ENCODE measurements at places on chromosomes 5 and 9.

DNA sequence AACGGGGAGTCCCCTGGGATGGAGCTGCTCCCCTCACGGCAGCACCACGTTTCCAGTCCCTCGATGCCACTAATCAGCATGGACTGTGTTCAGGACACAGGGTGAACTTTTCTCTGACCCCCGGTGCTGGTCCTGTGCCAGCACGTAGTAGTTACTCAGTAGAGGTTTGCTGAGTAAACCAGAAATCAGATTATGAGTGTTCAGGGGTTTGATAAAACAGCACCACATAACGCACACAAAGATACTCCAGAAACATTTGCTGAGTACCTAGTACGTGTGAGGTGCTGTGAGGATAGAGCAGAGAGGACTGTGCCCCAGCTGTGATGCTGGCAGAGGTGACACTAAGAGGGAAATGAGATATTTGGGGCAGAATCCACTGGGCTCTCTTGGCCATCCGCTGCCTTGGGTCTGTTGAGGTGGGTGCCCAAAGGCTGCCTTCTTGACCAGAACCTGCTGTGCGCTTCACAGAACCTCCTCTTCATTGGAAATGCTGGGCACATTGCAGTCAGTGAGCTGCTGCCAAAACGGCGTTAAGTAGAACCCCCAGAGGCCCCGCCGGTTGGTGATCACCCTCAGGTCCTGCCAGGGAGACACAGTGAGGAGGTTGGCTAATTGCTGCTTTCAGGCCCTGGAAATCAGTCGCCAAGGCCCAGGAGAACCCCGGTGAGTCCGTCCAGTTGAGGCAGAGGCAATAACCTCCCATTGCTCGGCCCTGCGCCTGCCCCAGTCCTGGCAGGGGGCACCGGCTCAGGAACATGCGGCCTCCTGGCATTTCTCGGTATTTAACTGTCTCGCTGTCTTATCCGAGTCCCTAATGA is 49.4 kb downstream of the NEURL1B start:
- no peak for DNase-seq

- no peak for DNase-seq
Observed at GRCh38 chr5:32831624-32832023, 120.5 kb downstream of the NPR3 start.

- DNase-seq, result no peak
Observed at GRCh38 chr5:132506094-132506692, 15.6 kb upstream of the IRF1 start.

- DNase-seq, result no peak
Observed at GRCh38 chr9:35364817-35365585, 124.9 kb upstream of the RUSC2 start.

- DNase-seq, result no peak
Observed at GRCh38 chr9:96720435-96720834, 57.5 kb downstream of the ZNF510 start.

DNA sequence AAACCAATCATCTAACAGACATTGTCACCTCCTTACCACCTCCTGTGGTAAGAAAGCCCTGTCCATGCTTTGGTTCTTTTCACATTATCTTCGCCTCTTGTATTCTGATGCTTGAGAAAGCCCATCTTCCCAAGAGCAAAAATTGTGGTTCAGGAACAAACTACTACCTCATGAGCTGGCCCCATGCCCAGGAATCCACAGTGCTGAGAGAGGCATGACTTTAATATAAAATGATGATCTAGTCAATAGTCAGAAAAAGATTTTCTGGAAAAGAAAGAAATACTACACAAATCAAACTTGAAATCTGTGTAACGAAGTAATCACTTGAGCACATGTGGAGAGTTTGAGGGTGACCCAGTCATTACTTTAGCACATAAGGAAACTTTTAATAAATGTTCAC is 94.7 kb downstream of the FGF10 start:
- DNase-seq, result no peak

DNA sequence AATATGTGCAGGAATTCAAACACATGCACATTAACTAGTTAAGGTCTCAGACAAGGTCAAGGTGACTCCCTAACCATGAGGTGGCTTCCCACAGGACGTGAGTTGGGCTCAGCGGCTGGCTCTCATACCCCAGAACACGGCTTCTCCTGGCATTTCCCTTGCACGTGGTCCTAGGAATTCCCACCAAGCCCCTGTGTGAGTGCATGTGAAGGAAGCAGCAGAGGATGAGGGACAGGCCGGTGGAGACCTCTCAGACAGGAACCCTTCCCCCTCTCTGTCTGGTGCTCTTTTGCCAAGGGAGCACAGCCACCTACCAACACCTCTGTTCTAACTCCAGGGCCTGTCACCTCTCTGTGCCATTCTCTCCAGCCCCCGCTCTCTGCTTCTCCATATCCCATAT is 271.0 kb downstream of the FSTL4 start:
- DNase-seq, result no peak

GRCh38 chr9:108672475-108673190 is 183.2 kb downstream of the ACTL7B start:
- peak; percentile 19 for DNase-seq

GRCh38 chr5:173308226-173308625 is 20.0 kb downstream of the STC2 start:
- no peak for DNase-seq

- DNase-seq, result peak; percentile 79
Observed at GRCh38 chr9:35538361-35539234, 48.7 kb downstream of the RUSC2 start.

- no peak for DNase-seq
Observed at GRCh38 chr5:9094582-9094981, 451.3 kb downstream of the SEMA5A start.

GRCh38 chr5:150398722-150399523 is 13.8 kb downstream of the CD74 start:
- no peak for DNase-seq

DNA sequence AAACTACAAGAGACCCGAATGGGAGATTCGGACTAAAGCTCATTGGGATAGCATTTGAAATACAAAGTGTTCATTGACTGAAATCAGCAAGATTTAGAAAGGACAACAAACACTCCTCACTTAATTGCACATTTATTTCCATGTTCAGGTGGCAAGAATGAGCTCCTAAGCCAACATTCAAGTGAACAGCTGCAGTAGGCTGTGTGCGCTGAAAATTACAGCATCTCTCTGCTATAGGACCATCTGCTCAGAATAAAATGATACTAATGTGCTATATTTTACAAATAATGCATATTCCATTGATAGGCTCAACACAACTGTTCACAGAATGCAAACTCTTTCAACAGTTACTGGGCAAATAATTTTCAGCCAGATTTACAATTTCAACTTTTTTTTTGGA is 61.8 kb downstream of the ELAVL2 start:
- no peak for DNase-seq

GRCh38 chr5:131277875-131278740 is 14.3 kb downstream of the CDC42SE2 start:
- no peak for DNase-seq

- DNase-seq, result no peak
Observed at GRCh38 chr5:56565644-56566043, 249.7 kb upstream of the MAP3K1 start.

DNA sequence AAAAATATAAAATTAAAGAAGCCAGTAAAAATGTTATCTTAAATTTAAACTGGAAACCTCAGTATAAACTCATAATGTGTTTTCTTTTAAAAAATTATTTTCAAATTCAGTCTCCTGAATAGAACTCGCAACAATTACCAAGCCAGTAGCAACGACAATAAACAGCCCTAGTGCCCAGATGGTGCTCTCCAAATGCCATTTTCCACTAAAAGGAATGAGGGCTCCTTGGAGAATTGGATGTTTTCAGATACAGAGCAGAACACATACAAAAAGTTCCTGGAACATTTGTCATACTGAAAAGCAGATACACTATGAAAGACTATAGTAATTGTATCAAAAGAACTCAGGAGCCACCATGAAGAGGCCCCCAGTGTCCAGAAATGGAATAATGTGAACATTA is 97.4 kb downstream of the TMC1 start:
- no peak for DNase-seq

DNA sequence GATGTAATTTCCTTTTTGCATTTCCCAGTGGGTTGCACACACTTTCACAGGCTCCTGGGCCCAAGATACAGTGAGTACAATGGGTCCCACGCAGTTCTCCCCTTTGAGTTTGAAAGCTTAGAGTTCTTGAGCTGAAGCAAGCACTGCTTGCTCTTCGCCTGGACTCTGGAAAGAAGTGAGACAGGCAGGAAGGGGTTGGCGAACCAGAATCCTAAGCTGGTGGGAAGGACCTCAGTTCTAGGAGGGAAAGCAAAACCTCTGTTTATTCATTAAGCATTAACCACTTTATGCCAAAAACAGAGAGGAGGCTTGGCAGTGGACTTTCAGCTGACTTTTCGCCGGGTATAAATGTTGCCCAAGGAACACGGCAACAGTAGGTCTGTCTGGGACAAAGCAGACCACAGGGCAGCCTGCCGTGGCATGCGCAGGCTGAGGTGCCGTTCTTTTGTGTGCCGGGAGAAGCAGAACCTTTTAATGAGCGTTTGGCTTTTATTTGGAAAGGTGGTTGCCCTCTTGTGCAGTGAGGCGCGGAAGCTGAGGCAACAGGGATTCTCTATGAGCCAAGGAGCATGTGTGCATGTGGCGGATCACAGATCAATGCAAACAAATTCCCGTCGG is 239.9 kb upstream of the PANK3 start:
- no peak for DNase-seq

GRCh38 chr5:168291342-168291963 is at the start of gene WWC1:
Gene WWC1, plus strand, starts transcription at chr5:168291645. Its CDS starts 508 bp downstream, at chr5:168292153.
- peak; percentile 93 for DNase-seq

- DNase-seq, result no peak
Observed at GRCh38 chr5:142527664-142528295, 158.1 kb downstream of the FGF1 start.

- no peak for DNase-seq
Observed at GRCh38 chr5:172616730-172617129, 24.3 kb upstream of the NEURL1B start.

GRCh38 chr9:18390393-18390792 is 83.6 kb upstream of the ADAMTSL1 start:
- no peak for DNase-seq

- no peak for DNase-seq
Observed at GRCh38 chr9:4508907-4509589, 18.8 kb downstream of the SLC1A1 start.

DNA sequence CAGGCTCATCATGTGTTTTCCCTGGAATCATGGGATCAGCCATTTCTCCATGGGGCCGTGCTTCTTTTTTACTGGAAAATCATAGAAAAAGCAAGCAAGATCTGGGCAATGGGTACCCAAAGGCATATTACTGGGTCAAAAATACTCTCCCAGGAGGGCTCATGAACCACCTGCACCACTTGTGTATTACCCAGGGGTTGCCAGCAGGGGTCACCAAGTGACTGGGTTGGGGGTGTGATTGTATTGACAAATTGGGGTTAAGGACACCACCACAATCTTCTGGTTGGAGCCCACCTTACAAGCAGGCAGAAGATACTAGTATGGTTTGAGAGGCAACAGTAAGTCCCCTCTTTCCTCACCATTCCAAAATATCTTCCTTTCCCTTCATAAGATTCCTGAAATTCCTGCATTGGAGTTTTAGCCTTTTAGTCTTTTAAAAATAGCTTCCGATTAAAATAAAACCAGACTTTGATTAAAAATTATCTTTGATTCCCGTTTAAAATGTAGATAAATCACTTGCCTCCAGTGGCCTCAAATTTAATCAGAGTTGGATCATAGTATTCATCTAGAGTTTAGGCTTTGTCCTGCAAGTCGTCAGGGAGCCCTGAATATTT is 603.3 kb downstream of the KIF4B start:
- peak; percentile 86 for DNase-seq

- DNase-seq, result no peak
Observed at GRCh38 chr5:128549496-128549895, 11.5 kb upstream of the FBN2 start.

- no peak for DNase-seq
Observed at GRCh38 chr9:72930828-72931227, 22.0 kb downstream of the ALDH1A1 start.

- DNase-seq, result no peak
Observed at GRCh38 chr5:146249801-146250200, 46.4 kb downstream of the RBM27 start.

DNA sequence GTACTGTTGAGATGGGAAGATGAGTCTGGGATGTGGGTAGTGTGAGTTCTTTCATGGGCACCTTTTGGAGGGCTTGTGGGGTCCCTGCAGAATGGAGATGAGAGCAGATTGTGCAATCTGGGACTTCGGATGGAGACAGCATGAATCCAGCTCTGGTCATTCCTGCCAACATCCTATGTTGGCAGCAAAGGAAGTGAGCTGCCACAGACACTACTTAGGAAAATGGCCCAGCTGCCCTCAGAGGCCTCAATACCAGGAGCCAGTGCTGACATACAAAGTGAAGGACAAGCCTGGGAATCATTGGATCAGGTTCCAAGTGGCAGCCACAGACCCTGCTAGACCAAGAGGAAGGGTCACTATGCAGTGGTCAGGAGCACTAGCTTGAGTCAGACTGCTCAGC is 402.8 kb downstream of the CDK5RAP2 start:
- no peak for DNase-seq

GRCh38 chr9:38387751-38388150 is 4.8 kb upstream of the ALDH1B1 start:
- no peak for DNase-seq

- DNase-seq, result no peak
Observed at GRCh38 chr5:118185018-118185417, 803.3 kb downstream of the DTWD2 start.

GRCh38 chr9:89677702-89678395 is 73.0 kb downstream of the GADD45G start:
- DNase-seq, result peak; percentile 23

GRCh38 chr5:3127423-3127911 is 376.0 kb upstream of the IRX2 start:
- DNase-seq, result no peak

- DNase-seq, result no peak
Observed at GRCh38 chr5:164422400-164422799, 917.0 kb downstream of the MAT2B start.

- peak; percentile 15 for DNase-seq
Observed at GRCh38 chr5:431001-431710, 11.8 kb upstream of the EXOC3 start.

- DNase-seq, result no peak
Observed at GRCh38 chr5:31825518-31826068, 186.7 kb downstream of the PDZD2 start.

- DNase-seq, result no peak
Observed at GRCh38 chr5:81349161-81349560, 44.8 kb downstream of the ACOT12 start.

DNA sequence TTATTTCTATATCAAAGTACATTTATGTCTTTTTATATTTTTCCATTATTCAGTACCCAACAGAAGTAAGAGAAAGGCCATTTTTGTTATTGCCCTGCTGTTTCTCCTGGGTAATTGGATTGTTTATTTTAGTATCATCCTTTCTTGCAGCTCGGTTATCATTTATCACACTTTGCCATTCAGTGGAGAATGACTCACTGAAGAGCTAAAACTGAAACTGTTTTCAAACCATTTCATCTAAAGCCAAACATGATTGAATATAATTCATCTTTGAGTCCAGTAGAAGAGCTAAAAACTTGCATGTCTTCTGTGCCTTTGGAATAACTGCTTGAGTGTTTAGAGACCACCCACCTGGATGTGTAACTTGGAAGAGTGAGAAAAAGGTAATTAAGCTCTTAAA is 139.5 kb upstream of the PRDM9 start:
- DNase-seq, result no peak

GRCh38 chr5:168287362-168287761 is 4.1 kb upstream of the WWC1 start:
- no peak for DNase-seq

Measured in posterior cingulate gyrus (tissue), 11 donors.